ENCODE measurements at places on chromosomes 12 and 14.

GRCh38 chr14:38404100-38404541 lies 148.2 kb upstream of the CLEC14A start:
- DNase-seq = peak; percentile 81

DNA sequence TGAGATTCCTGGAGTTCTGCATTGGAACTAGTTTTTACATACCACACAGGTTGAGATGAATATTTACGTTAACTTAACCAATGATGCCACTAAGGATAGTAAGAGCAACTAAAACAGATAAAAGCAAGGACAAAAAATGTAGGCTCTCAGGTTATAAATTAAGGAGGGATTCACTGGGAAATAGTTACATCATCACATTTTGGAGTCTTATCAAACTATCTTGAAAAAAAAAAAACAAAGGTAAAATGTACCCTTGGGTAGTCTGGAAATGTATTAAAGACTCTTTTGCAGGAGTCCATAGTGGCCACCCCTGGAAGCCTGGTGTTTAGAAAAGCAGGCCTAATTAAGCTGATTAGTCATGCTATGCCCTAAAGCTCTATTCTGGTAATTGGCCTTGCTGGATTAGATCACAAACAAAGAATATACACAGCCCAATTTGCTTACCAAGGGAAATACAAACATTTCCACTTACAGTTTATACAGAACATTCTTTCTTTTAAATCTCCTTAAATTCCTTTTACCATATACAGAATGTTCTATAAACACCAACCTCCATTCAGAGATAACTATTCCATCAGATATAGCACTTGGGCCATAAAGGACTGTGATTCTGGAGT lies 39.3 kb downstream of the SLC25A47 start:
- DNase-seq = no peak

DNA sequence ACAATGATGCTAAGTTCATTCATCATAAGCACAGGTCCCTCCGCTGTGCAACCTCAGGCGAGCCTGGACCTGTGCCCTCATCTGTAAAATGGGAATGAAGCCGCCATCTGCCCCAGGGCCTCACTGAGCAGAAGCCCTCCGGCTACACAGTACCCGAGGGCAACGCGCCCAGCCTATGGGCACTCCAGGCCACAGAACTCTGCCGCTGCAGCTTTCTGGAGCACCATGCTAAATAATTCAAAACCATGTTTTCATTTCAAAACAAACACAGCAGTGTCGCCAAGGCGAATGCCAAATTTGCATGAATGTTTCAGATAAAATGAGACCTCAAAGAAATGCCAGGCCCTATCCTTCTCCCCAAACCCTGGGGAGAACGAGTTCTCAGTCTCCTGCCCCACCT lies 4.0 kb downstream of the NCOR2 start:
- DNase-seq = no peak

- DNase-seq = peak; percentile 70
Observed at GRCh38 chr12:87274594-87275245, 754.5 kb downstream of the C12orf50 start.

DNA sequence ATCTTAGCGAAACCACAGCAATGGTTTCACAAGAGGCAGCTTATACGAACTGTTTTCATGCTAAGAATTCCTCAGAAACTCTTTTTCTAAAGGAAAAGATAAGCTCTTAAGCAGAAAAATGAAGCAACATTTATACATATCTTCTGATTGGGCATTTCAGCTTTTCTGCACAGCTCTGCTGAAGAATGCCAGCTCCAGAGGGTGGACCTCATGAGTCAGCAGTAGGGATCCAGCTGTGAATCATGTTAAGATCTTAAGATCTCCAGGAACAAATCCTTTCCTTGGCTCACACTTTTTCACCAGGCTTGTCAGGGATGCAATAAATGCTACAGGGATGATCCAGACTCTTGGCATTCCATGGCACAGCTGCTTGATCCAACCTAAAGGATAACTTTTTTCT lies 477.1 kb upstream of the CCDC196 start:
- DNase-seq = no peak

DNA sequence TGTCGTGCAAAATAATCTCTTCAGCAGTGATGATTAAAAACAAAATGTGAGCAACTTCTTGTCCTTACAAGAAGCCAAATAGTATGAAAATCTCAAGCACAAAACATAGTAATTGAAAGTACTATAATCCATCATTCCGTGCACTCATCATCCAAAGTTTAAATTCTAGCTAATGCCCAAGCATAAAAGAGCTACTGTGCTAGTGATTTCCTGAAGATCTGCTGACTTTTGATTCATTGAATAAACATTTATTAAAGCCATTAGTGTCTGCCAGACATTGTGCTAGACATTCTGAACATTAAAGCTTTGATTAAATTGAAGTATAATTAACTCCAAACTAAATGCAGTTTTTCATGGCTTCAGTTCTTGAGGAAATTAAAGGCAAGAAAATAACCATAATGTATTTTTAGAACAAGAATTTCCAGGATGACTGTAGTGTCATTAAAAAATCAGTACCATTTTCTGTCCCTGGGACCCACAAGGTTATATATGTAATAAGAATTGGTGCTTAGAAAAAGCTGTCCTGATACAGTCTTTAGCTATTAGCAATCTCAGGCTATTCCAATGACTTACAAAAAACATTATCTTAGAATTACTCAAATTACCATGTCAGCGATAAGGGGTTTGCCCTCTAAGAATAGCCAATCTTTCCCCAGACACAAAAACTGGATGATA lies 71.7 kb downstream of the CMAS start:
- DNase-seq = no peak

- no peak for DNase-seq
Observed at GRCh38 chr14:58258156-58258555, 13.5 kb downstream of the PSMA3 start.

DNA sequence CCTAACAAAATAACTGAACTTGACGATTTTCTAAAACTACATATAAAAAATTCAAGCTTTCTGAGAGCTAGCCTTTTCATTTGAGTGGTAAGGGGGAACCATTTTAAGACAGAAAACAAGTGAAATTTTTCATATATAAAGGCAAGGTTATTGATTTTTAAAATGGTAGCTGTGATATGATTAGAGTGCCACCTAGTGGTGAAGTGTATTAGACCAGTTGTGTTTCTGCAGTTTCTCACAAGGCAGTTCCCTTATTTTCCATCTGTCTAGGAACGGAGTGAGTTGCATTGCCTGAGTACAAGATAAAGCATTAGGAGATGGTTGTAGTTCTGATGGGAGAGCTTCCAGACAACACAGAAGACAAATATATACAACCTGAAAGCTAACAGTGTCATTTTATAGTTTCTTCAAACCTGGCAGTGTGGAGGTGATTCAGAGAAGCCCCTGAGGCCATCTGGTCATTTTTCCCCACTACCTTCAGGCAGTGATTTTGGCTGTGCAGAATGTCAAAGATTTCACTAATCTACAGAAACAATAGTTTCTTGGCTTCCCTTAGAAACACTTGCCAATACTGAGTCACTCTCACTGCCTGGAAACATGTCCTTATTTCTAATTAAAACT lies 180.8 kb downstream of the C12orf50 start:
- DNase-seq = peak; percentile 61

- DNase-seq = no peak
Observed at GRCh38 chr14:95835121-95835730, 41.4 kb upstream of the TUNAR start.

DNA sequence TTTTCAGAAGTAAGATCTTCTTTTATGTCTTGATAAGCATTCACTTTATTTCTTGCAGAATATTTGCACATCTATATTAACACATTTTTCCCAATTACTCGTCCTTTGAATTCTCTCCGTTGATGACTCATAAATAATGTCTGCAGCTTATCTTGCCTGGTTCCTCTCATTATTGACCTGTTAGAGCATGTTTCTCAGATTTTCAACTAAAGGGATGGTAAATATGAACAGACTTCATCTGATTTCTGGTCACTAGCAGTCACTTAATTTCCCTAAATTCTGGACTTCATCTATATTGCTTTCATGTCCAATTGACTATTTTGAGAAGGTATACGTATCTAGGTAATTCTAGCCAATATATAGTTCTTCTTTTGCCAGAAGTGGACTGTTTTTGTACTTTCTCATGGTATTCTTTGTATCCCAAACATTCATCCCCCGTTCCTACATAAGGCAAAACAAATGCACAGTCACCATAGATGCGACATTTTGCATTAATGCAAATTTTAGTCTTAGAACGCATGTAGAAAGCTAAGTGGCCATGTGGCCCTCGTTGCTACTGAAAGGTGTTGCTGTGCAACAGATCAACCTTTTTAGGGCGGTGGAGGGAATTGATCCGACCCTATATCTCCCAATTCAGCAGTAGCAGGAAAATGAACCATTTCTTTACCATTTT lies 6.2 kb downstream of the PIK3C2G start:
- no peak for DNase-seq

DNA sequence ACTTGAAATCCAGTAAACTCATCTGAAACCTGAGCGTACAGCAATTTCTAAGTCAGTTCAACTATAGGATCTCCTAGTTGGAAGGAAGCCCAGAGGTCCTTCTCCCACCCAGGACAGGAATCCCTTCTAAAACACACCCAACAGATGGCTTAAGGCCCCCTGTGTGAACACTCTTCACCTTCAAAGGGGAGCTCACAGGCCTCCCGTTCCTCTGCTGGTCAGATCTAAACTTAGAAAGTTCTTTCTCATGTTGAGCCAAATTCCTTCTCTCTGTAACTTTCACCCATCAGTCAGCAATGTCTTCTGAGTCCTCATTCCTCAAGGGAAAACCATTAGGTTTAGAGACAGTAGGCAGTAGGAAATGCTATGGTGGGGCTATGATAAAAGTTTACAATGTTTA lies 355.2 kb downstream of the PCNX1 start:
- no peak for DNase-seq

DNA sequence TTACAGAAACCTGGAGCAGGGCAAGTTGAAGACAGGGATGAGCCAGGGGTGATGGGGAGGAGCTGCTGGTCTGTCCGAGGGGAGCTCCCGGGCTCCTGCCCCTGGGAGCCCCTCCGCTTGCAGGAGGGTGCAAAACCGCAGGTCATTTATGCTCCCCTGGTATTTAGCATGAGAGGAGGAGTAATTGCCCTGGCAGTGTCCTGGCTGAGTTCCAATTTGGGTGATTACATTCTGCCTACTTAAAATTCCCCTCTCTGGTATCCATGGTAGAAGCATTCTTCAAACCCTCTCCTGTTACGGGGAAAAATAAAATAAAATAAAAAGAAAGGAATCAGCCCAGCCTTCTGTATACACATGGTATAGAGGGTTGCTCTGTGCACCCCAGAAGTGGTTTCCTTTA lies 61.7 kb upstream of the VRK1 start:
- DNase-seq = no peak

DNA sequence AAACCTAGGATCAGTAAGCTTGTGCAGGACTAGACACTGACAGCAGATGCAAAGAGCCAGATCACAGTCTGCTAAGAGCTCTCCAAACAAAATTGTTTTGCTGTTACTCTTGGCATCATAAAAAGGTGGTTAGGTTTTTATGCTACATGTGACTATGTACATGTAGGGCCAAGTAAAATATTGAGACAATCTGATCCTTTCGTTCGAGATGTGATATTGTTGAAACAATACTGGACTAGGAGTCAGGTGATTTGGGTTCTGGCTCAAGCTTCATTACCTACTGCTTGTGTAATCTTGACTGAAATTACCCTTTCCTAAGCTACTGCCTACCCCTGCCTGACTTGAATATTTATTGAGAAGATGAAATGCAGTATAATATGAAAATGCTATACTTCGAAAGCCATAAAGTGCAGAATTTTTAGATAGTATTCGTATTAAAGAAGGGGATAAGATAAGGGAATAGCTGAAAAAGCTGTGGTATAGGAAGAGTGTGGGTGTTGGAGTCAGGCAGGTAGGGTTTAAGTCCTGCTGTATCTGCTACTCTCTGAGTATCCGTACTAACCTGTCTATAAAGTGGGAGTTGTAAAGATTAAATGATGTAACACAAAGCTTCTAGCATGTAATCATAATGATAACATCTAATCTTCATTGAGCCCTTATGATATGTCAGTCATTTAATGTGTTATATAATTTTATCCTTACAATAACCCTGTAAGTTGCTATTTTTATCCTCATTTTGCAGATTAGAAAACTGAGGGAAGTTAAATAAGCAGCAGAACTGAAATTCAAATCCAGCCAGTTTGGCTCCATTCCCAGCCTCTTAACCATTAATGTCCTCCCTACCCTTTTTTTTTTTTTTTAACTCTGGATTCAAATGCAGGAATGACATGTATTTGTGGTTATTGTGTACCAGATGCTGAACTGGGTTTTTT lies 38.6 kb upstream of the ATF1 start:
- DNase-seq = peak; percentile 29

DNA sequence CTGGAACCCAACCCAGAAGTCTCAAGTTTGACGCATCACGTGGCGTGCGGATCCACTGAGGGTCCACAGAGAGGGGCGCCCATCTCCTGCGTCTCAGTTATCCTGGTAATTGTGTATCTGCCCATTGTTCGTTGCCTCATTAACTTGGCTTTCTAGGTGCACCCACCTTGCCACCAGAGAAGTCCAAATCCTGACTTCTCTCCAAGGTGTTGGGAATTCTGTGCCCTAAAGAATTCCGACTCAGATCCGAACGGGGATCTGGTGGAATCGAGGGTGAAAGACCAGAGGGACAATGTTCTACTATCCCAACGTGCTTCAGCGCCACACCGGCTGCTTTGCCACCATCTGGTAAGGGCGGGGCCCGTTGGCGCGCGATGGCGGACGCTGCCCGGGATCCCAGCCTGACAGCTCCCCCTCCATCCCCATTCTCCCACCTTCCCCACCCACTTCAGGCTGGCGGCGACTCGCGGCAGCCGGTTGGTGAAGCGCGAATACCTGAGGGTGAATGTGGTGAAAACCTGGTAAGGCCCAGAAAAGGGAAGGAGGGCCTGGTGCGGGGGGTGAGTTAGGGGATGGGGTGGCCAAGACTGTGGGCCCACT lies 481 bp downstream of the REC8 start:
- DNase-seq = no peak

DNA sequence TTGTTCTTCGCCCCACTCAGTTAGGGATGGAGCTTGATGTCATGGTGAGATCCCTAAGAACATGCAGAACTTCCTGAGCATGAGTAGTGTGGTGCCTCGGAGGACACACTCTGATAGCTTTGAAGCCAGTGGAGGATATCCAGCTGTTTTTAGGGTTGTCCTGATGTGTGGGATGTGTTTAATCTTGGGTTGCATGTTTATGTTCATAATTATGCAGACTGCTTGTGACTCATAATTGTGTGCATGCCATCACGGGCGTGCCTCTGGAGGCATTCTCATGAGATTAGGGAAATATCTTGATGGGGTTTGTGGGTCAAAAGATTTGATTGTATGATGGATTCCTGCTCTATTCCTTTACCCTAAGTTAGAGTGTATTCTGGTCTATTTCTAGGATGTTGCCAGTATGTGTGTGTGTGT lies 267.4 kb upstream of the PELI2 start:
- DNase-seq = peak; percentile 28

DNA sequence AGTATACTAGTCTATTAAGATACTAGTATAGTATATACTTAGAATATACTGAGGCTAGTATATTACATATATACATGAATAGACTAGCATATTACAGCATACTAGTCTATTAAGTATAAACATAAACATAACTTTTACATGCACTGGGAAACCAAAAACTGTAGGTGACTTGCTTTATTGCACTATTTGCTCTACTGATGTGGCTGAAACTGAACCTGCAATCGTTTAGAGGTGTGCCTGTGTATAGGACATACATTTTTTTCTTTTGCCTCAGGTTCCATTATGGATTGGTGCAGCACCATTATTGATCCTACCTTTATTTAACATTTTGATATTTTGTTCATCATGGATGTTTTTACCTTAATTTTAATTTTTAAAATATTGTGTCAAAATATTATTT lies 143.2 kb upstream of the RGS6 start:
- DNase-seq = no peak

Measured in LHCN-M2 (cell line).